ENCODE measurements at places on chromosomes 11 and 22.
A peak's percentile ranks its signal among the peaks of the same experiment; 100 is the strongest.

GRCh38 chr11:81707881-81708280, 1025.8 kb downstream of the FAM181B start:
- no peak for DNase-seq

DNA sequence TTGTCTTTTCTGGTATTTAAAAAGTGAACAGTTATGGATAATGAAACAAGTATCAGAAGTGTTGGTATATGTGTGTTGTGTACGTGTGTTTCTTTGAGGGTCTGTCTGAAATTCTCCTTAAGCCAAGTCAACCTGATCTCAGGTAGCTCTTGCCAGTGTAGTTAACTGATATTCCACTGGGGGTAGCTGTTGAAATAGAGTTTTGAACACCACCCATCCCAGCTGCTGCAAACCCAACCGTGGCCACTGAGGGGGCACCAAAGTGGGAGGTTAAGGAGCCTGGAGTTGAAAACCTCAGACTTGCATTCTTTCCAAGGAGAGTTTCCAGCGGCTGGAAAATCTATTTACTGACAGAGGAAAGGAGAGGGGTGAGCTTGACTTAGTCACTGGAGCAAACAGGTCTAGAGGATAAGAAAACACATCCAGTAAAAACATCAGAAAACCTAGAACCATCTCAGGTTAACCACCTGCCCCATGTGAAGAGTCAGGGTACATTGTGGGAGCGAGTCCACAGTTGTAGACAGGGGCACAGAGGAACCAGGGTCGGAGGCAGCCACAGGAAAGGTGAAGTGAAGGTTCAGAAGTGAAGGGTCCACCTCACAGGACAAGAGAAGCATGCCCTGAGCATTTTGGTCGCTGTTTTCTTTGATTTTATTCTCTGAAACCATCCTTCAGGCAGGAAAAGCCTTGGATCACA, 8.8 kb upstream of the CUL5 start:
- peak; percentile 22 for DNase-seq

DNA sequence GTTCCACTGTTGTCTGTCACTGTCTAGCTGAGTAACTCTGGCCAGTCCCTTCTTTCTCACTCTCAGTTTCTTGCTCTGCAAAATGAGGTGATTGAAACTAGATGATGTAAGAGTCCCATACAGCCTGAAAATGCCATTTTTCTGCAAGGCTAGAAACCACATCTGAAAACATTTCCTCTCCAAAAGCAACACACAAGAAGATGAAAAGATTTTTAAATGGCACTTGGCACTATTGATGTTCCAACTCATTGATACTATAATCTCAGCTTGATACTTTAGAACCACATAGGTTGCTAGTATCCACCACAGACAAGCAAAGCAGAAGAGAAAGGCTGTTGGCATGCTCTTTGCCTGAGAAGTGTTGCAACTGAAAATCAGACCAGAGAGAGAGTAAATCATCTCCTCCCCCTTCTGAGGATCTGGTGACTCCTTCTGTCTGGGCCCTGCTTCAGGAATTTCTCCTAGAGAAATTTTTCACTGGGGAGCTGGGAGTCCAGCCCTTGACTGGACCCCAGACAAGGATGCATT, 1217.9 kb downstream of the LRRC4C start:
- peak; percentile 53 for DNase-seq

DNA sequence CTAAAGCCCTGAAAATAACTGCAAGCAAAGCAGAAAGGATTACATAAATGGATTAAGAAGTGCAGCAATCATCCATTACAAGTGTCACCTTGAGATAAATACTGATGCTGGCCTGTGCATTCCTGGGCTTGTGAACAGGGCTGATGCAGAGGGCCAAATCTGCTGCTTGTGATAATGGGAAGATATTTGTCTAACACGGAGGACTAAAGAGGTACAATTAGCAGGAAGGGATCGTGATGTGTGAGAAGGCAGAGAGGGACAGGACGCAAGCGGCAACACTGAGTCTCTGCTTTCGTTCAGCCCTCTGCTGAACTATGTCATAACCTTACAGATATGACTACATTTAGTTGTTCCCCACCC, 107.7 kb upstream of the DDI1 start:
- no peak for DNase-seq

DNA sequence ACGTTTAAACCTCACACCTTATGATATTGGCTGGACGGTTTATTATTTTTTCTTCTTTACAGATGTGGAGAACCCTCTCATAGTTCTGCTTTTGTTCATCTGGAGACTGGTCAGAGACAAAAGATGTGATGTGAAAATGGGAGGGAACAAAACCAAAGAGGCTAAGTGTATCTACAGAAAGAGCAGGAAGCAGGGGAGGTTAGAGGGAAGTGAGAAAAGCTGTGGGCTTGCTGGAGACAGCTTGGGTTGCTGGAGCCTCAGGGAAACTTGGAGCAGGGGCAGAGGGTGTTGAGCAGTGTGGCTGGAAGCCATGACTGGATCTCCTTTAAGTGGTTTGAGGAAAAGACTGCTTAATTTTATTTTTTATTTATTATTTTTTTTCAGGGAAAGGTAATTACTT, 79.0 kb upstream of the SNX19 start:
- no peak for DNase-seq
